ENCODE measurements at places on chromosomes 5 and 9.

DNA sequence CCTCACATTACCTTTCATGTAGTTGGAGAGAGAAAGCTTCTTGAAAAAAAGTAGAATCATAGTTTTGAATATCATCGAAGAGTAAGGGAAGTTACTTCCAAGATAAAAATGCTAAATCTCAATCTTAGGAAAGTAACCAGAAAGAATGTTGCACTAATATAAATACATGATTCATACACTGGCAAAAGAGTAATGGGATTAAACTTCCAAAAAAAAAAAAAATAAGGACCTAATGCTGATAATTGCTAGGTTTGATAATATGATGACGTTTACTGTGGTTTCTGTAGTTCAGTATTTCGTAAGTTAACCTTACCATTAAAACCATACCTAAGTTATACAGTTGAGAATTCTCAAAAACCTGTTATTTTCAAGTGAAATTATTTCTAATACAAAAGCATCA is 573.8 kb upstream of the CDH9 start:
- DNase-seq: no peak

DNA sequence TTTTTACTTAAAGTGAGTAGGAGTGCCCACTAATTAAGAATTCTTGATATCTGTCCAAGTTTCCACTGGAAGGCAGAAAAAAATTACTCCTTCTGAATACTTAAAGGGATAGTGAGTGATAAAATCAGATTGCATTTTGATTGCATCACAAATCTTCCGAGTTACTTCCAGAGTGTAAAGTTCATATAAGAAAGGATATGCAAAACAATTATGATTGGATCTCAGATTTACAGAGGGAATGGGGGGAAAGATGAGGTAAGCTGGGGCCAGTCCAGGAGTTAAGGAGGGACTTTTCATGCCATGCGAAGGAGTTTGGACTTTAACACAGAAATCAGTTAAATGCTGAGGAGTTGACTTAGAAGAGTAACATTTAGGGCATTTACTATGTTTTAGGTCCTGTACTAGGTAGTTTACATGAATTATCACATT is 9.3 kb upstream of the RNF145 start:
- DNase-seq: no peak

GRCh38 chr9:136047775-136048559 is 47.1 kb downstream of the NACC2 start:
- peak; percentile 12 for DNase-seq

DNA sequence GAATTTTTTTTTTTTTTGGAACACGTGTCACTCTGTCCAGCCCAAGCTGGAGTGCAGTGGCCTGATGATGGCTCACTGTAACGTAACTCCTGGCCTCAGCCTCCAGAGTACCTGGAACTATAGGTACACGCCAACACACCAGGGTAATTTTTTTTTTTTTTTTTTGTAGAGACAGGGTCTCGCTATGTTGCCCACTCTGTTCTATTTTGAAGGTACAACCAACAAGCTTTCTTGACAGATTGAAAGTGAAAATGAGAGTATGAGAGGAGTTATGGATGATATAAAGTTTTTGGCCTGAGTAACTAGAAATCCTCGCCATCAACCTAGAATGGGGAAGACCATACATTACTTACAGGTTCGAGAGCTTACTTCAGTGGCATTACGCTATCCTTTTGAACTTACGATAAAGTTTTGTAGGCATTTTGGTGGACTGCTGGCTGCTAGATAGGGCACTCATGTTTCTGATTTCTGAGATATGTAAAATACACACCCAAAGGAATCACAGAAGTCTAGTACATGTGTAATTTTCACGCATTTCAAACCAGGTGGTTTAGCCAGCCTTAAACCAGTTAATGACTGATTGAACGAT is 806 bp upstream of the CDC42SE2 start:
- DNase-seq: no peak

DNA sequence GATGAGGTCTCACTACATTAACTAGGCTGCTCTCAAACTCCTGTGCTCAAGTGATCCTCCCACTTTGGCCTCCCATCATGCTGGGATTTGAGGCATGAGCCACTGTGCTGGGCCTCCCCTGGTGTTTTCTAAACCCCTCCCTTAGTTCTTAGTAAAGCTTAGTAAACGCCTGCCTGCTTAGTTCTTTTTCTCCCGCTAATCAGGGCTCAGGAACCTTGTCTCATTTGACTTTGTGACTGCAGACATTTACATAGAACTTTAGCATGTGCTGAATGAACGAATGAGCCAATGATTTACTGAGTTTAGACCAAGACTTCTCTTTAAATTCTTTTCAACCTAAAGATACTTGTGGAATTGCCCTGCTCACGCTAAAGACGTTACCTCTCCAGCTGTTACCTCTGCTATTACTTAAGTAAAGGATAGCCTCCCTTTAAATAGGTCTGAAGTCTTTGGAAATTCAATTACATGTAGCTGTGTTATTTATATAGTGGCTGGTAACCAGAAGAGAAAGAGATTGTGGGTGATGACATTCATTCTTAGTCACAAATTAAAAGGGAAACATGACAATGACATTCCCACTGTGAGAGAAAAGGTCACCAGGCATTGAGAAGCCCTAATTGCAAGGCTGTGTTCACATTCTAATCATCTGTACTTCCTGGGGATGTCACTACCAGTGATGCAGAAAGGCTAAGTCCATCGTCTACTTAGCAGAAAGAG is 18.6 kb upstream of the SUSD1 start:
- DNase-seq: no peak

DNA sequence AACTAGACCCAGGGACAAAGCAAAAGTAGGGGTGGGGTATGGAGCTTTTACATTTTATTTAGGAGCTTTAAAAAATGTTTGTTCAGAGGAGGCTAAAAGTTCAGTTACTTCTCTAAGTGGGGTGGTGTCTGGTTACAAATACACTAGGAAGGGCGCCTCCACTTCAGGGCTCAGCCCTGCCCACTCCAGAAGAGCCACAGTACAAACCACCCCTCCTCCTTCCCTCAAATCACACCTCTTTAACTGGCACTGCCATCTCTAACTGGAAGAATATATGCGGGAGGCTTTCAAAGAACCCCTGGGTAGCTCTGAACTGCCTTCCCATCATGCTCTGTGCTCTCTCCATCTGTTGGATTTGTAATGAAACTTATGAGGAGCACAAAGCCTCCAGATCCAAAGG is 98.8 kb upstream of the NFIB start:
- no peak for DNase-seq

DNA sequence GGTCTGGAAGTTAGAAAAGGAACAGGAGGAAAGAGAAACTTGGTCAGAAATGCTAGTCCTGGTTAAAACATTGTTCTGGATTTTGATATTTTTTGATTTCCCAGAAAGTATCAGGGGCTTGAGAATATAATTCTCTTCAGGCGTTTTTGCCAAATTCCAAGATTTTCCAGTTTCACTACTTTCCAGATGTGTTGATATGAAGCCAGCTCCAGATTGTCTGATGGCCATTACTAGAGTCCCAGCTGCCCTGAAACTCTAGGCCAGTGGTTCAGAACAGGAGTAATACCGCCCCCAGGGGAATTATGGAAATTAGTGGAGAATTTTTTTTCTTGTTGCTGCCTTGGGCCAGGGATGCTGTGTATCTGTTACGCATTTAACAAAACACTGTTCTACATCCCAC is 88.6 kb downstream of the KCNN2 start:
- DNase-seq: peak; percentile 22

DNA sequence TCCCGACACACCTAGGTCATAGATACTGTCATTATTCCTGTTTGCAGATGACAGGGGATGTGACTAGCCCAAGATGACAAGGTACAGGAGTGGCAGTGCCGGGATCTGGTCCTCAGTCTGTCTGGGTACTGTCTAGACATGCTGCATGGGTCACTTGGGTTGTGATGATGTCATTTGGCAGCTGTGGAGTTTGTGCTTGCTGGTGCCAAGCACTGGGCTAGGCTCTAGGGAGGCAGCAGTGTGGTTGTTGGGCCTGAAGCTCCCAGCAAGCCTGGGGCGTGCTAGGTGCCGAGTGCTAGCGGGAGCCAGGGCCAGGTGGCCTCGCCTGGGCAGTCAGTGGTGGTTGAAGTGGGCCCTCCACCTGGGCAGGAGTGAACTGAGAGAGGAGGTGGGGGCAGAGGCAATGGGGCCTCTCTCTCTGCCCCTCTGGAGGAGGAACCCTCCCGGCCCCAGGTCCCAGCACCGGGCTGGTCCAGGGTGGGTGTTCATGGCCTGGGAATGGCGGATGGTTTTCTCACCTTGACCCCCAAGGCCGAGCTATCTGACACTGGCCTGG is 8.8 kb upstream of the ASB6 start:
- DNase-seq: no peak

GRCh38 chr5:58275516-58275915 is 184.4 kb downstream of the PLK2 start:
- no peak for DNase-seq

- DNase-seq: no peak
These were observed 19.9 kb downstream of the IFNW1 start for GRCh38 chr9:21121595-21122251.

GRCh38 chr9:74772121-74772520 is 115.6 kb downstream of the TRPM6 start:
- no peak for DNase-seq

DNA sequence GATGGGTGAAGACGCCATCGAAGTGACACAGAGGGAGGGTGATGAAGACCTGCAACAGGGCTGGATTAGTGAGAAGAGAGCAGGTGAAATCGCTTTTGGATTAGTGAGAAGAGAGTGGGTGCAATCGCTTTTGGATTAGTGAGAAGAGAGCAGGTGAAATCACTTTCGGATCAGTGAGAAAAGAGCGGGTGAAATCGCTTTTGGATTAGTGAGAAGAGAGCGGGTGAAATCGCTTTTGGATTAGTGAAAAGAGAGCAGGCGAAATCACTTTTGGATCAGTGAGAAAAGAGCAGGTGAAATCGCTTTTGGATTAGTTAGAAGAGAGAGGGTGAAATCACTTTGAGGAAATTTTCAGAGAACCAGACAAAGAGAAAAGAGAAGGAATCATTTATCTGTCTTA is 67.2 kb upstream of the TRIO start:
- DNase-seq: no peak

DNA sequence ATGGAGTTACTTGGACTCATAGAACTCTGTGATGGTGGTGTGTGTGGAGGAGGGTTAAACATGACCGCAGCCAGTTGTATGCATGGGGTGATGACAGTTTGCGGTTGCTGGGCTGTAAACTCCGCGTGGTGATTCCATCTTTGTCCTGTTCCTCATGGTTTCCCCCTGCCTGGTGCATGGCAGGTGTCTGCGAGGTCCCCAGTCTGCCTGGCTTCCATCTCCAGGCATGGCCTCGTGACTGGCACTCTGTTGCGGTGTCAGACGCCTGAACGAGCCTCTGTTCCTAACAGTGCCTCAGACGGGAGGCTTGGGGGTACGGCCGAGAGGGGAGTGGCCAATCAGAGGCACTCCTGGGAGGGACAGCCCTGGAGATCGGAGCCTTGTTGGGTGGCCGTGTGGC is 33.9 kb upstream of the SH3PXD2B start:
- DNase-seq: no peak

DNA sequence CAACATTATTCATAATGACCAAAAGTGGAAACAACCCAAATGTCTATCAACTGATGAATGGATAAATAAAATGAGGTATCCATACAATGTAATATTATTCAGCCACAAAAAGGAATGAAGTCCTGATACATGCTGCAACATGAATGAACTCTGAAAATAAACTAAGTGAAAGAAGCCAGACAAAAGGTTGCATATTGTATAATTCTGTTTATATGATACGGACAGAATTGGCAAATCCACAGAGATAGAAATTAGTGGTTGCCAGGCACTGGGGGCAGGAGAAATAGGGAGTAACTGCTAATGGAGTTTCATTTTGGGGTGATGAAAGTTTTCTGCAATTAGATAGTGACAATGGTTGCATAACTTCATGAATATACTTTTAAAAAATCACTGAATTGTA is 47.0 kb downstream of the KIF24 start:
- no peak for DNase-seq

- no peak for DNase-seq
These were observed 3.7 kb upstream of the GM2A start for GRCh38 chr5:151249281-151249680.

Data from BE2C (cell line).